ENCODE measurements at places on chromosomes 3 and 15.

DNA sequence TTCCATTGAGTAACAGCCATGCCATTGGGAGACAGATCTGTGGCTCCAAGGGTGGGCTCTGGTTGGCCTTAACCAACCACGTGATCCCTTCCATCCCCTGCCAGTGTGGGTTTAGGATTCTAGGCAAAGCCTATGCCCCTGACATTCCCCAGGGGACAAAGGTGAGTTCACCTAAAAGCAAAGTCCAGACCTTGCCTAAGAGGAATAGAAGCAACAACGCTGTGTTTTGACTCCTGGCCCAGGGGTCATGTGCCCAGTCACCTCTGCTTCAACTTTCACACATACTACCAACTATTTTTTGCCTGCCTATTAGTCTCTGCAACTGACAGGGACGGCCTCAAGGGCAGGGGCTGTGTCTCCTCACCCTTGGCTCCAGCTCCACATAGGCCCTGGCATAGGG is 42.0 kb downstream of the FAM3D start:
- no peak for DNase-seq

- DNase-seq = no peak
Observed at GRCh38 chr15:72006382-72006781, 111.6 kb downstream of the MYO9A start.

DNA sequence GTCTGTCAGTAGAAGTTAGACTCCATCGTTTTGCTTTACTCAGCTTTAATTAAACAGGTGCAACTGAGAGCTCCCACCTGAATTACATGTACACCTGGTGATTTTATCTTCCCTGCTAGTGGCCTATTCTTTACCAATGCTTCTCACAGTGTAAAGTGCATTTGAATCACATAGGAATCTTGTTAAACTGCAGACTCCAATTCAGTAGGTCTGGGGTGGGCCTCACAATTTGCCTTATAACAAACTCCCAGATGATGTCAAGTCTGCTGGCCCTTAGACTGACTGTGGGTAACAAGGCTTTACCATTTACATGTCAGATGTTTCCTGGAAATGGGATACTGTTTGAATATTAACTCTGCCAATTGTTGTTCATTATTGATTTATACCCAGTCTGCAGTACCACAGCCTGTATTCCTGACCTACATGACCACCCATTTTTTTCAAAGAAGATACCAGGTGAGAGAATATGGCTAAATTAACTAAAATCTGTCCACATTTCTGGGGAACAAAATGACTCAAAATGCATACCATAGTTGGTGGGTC is 37.2 kb downstream of the CMSS1 start:
- no peak for DNase-seq

DNA sequence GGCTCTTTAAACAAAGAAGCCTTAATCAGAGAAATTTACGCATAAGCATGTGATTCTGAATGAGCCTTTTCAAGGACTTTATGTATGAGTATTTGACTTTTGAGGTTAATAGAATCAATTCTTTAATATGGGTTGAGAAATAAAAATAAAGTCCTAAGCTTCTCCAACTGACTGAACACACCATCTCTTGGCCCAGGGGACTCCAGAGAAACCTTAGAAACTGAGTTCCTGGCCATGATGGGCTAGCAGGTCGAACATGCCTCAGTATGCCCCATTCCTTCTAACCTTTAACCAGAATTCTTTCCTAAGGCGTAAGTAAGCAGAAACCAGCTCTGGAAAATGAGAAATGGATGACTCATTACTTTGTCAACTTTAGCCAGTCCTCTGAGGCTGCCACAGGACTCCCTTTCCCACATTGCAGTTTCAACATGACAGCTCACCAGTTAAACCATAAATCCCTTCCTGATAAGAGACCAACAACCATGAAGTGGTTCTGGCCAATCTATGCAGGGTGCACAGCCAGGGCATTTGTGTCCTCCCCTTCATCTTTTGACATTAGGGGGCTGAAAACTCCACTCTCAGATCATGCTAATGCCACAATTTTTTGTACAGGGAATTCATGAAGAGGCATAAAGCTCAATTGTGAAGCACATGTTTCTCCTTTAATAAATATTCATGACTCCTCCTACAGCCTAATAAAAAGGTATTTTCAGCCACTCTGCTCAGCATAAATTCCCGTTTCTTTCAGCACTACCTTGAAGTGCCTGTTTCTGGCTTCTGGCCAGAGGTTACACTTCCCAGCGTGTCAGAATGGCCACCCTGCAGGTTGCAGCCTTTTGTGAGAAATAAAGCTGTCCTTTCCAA is 33.3 kb downstream of the TM4SF18 start:
- no peak for DNase-seq

- DNase-seq = no peak
Observed at GRCh38 chr3:177597311-177598096, 400.2 kb upstream of the TBL1XR1 start.
